ENCODE measurements at places on chromosomes 1 and 21.
A peak's percentile ranks its signal among the peaks of the same experiment; 100 is the strongest.

- DNase-seq = no peak
Measured at GRCh38 chr1:184504040-184504954, 117.5 kb downstream of the C1orf21 start.

DNA sequence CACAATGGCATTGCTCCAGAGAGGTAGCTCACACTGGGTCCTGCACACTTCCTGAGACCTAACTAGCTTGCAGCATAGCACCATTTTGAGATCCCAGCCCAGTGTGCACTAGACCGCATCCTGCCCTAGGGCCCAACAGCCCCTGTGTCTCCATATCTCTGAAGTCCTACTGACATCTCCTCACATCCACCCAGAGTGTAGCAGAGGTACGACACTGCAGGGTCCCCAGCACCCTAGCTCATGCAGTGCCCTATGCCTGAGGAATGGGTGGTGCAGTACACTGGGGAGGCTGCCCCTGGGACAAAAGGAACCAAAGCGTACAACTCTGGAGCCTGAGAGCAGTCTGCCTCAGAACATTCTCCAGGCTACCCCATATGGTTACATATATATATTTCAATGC lies 111.4 kb upstream of the DEPDC1 start:
- no peak for DNase-seq

GRCh38 chr1:101474039-101474665 lies 237.3 kb downstream of the S1PR1 start:
- no peak for DNase-seq

DNA sequence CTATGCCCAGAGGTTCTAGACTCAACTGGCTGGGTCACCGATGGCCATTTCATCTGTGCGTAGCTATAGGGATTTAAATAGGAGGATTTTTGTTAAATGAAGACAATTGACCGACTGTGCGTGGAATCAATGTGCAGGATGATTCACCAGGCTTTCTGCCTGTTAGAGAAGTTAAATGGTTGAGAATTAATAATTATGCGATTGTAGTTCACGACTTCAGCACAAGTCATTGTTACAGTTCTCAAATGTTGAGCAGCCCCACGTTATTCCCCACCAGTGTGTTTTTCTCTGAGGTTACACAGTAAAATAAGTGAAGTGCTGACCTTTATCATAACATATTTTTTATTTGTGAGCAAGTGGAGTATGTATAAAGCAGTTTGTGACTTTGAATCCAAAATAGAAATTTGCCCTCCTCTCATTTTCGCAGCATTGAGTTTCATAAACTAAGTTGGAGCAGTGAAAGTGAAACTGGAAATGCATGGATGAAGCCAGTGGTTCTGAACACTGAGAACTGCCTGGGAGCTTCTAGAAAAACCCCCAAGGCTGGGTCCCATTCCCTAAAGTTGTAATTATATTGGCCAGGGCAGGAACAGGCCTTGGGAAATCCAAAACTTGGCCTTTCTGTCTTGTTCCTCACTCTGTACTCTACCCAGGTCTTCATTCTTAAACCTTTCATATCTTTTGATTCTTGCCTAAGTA lies 102.6 kb downstream of the GALNT2 start:
- no peak for DNase-seq

- DNase-seq = no peak
Measured at GRCh38 chr1:230784163-230784562, 37.0 kb downstream of the CAPN9 start.

DNA sequence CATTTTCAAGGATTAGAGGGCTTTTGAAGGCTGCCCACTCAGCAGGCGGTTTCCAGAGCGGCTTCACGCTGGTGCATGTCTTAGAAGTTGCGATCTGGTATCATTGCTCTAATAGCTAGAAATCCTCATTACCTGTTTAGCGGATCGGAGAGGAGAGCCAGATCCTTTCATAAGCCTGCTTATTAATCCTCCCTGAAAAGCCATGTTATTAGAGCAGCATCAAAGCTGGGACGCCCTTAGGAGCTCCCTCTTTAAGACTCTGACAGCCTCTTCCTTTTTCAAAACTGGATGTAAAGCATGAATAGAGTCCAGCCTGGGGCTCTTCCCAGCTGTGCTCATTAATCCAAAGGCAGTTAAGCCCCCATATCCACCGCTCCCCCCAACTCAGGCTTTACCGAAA lies 13.9 kb upstream of the CTSE start:
- no peak for DNase-seq

GRCh38 chr1:201149400-201149799 lies 4.9 kb downstream of the TMEM9 start:
- no peak for DNase-seq

GRCh38 chr1:218527737-218528136 lies 182.6 kb downstream of the TGFB2 start:
- no peak for DNase-seq

- DNase-seq = peak; percentile 45
Measured at GRCh38 chr21:44065428-44065827, 41.8 kb upstream of the PWP2 start.

GRCh38 chr21:26850116-26850643 lies 5.0 kb upstream of the ADAMTS1 start:
- no peak for DNase-seq

DNA sequence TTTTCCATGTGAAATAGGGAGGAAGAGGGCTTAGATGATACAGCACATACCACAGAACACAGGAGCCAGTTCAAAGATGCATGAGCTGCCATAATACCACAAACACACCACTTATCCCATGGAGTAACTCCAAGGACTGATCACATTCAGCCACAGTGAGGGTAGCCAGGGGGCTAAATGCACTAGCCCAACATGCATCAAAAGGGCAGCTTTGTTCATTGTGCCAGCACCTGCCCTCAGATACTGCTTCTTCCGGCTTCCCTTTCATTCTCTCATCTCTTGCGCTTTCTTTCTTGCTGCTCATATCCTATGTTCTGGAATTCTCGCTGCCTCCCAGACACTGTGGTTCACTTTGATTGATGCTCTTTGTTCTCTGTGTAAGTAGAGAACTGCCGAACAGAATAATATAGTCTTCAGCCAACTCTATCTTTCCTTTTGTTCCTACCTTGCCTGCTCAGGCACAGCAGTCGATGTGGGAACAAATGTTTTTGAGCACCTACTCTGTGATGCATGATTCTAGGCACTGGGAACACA lies 50.0 kb upstream of the SYT6 start:
- DNase-seq = no peak

- DNase-seq = no peak
Measured at GRCh38 chr1:19683351-19683750, 18.7 kb downstream of the HTR6 start.

DNA sequence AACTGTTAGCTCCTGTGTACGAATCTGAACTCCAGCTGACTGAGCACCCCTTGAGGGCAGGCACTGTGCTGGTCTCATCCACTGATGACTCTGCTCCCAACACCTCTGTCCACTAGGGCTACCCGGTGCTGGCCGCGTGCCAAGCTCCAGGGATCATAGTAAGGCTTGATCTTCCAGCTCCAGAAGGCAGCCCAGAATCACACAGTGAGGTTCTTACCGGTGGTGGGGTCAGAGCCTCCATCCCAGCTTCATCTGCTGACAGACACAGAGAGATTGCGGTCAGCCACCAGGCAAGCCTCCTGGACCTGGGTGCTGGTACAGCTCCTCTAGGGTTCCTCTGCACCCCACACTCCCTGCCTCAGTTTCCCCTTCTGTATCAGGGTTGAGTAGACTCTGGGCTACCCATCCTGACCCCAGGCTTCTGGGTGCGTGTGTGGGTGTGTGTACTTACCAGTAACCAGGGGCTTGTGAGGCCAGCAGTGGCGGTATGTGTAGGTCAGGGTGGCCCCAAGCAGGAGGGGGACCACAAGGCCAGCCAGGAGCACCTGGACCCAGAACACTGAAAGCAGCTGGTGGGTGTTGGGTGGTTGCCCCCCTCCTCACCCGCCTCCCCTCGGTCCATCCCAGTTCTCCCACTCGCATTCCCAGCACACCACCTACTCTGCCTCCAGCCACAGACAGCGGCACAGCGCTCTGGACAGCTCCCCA lies 3.4 kb downstream of the TNFRSF25 start:
- no peak for DNase-seq

DNA sequence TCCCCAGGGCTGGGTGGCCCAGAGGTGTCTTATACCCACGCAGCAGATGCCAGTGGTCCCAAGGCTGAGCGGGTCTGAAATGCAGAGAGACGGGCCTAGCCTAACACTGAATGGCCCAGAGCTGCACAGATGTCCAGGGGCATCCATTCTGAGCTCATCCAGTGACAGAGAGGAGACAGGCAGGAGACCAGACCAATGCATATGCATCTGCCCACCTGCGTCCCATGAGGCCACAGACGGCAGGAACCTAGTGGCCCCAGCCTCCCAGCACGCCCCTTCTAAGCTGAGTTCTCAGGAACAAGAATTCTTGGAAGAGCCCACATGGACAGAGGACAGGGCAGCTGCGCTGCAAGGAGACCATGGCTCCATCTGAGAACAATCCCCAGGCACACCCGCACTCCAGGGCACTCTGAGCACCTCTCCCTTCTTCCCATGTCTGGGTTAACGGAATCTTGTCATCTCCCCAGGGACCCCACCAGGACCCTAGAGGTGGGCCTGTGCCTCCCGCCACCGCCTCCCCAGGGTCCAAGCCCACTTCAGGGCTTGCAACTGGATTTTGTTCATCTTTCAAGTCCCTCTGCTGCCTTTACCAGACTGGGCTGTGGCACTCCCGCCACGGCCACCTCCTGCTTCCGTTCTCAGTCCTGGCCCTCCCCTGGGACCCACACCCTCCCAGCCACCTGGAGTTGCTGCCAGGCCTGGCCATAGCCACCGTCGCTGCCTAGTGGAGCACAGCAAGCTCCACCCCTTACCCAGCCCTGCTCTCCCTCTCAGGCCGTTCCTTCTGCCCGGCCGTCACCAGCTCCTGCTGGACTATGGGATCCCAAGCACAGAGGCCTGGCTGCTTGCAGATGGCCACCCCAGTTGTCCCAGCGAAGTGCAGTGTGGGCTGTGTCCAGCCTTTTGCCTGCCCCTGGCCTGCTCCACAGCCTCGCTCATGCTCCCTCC lies 3.3 kb downstream of the WNT3A start:
- no peak for DNase-seq

DNA sequence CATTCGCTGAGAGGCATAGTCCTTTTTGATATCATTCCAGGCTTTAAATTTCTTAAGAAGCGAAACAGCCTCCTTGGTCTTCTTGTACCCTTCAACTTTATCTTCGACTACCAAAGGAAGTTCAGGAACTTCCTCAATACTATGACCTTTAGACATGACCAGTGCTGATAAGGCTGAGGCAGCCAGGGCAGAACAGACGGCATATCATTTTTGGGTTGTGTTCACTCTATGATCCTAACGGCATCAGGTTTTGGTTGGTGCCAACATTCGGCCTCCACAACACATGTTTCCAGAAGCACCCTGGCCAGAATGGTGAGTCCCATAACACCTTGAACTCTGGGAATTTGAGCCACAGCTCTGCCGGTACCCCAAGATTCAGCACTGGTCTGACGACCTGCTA lies 31.4 kb upstream of the MYOC start:
- DNase-seq = no peak

GRCh38 chr1:6574025-6574620 lies 5.7 kb upstream of the ZBTB48 start:
- no peak for DNase-seq

DNA sequence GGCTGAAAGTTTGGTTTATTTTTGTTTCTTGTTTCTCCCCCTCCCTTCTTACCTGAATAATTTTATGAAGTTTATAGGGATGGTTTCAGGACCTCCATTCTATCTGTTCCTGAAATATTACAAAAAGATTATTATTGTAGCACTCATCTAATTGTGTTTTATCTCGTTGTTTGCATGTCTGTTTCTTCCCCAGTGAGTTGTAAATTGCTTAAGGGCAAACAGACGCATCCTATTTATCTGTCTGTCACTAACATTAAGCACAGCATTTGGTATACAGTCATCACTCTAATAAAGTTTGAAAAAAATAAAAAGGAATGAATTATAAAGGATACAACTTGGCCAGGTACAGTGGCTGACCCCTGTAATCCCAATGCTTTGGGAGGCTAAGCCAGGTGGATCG lies 123.5 kb downstream of the LRRC7 start:
- DNase-seq = no peak

DNA sequence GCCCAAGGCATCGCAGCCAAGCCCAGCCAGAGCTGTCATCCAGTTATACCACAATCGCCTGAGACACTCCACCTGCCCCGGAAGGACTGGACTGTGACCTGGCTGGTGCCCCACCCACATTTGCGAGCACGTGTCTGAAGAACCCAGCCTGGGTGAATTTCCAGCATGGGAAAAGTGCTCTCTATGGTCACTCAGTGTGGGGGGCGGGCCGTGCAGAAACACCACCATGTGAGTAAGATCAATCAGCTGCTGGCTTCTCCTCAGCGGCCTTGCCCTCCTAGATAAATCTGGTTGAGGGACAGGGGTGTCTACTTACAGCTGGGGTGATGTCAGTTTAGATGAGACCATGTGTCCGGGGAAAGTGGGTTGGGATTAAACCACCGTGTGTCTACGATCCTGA lies 44.8 kb downstream of the URB1 start:
- DNase-seq = no peak

GRCh38 chr21:30058928-30059327 lies 107.7 kb downstream of the CLDN17 start:
- no peak for DNase-seq

DNA sequence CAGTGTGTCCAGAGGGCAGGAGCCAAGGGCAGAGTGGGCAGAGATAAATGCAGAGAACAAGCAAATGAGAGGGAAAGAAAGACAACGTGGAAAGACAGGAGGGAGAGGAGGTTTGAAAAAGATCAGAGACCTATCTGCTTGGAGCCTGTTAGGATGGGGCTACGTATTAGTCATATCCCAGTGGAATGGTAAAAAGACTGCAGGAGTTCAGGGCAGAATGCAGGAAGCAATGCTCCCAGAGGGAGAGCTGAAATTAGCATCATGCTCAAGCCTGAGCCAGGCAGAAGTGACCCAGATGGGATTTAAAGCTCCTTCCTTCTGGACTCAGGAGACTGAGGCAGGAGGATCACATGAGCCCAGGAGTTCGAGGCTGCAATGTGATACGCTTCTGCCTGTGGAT lies 261.3 kb upstream of the CHRM3 start:
- no peak for DNase-seq

- no peak for DNase-seq
Measured at GRCh38 chr1:56034847-56035481, 544.4 kb downstream of the PLPP3 start.

- DNase-seq = no peak
Measured at GRCh38 chr1:168343566-168343965, 62.9 kb downstream of the TBX19 start.

GRCh38 chr1:119660253-119661083 lies 12.4 kb upstream of the ZNF697 start:
- DNase-seq = no peak

- DNase-seq = no peak
Measured at GRCh38 chr1:29466258-29466657, 229.9 kb downstream of the PTPRU start.

- DNase-seq = no peak
Measured at GRCh38 chr1:90012300-90012699, 17.4 kb downstream of the ZNF326 start.

Data from stimulated activated CD4-positive, alpha-beta T cell treated with anti-CD3 and anti-CD28 coated beads, Interleukin-1b, Interleukin-23, amount 100 ng/mL, for 1 hour (primary cell).